Mammary epithelial cell (primary cell): ENCODE measurements at places on chromosomes 4 and X. TPM values are rescaled to one million over a fixed set of nuclear protein-coding genes. Genes with fewer than 3 reads are reported as not detected.

Gene CD38
- polyA plus RNA-seq, result 0.01 TPM

Gene SPARCL1
- polyA plus RNA-seq, result 0.01 TPM

Gene PPP3CA
- 28.1 TPM for polyA plus RNA-seq

Gene ARX
- not detected for polyA plus RNA-seq

Gene PHOX2B
- polyA plus RNA-seq, result not detected

Gene ADH1B
- polyA plus RNA-seq, result not detected

Gene CLDN22
- not detected for polyA plus RNA-seq

Gene NXF2B
- not detected for polyA plus RNA-seq

Gene PRSS12
- polyA plus RNA-seq, result 19.4 TPM

Gene CCSER1
- 0.03 TPM for polyA plus RNA-seq

Gene RRH
- polyA plus RNA-seq, result 0.07 TPM
